ENCODE measurements at places on chromosomes 11 and 22.

- DNase-seq = no peak
Observed at GRCh38 chr11:71934213-71934612, 5.4 kb downstream of the RNF121 start.

GRCh38 chr11:123020968-123021367, 39.3 kb upstream of the BSX start:
- DNase-seq = peak; percentile 53

DNA sequence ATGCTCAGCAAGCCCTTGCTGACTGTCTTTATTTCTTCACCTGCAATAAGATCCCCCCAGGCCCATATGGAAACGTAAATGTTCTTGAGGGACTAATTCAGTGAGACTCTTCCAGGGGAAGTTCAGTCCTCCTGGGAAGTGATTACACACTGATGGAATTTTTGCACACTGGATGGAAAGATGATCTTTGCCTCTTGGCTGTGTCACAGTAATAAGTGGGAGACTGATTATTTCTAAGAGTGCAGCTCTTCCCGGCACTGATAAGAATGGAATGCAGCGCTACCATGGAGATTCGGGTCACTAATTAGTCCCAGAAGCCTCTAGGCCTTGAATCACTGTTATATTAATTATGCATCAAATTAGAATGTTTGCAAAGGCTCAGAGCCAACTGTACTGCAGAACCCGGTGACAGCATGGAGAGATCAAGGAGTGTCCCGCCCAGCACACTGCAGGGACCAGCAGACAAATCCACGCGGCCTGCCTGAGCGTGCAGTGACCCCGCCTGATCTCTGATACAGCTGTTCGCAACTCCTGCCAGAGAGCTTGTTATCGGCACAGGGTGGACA, 178.3 kb downstream of the SNX19 start:
- no peak for DNase-seq

GRCh38 chr11:1276041-1276790, 33.2 kb downstream of the TOLLIP start:
- no peak for DNase-seq

- peak; percentile 79 for DNase-seq
Observed at GRCh38 chr11:2166091-2166851, 5.3 kb upstream of the INS start.

GRCh38 chr22:26669060-26669481, 11.7 kb downstream of the MIAT start:
- no peak for DNase-seq

DNA sequence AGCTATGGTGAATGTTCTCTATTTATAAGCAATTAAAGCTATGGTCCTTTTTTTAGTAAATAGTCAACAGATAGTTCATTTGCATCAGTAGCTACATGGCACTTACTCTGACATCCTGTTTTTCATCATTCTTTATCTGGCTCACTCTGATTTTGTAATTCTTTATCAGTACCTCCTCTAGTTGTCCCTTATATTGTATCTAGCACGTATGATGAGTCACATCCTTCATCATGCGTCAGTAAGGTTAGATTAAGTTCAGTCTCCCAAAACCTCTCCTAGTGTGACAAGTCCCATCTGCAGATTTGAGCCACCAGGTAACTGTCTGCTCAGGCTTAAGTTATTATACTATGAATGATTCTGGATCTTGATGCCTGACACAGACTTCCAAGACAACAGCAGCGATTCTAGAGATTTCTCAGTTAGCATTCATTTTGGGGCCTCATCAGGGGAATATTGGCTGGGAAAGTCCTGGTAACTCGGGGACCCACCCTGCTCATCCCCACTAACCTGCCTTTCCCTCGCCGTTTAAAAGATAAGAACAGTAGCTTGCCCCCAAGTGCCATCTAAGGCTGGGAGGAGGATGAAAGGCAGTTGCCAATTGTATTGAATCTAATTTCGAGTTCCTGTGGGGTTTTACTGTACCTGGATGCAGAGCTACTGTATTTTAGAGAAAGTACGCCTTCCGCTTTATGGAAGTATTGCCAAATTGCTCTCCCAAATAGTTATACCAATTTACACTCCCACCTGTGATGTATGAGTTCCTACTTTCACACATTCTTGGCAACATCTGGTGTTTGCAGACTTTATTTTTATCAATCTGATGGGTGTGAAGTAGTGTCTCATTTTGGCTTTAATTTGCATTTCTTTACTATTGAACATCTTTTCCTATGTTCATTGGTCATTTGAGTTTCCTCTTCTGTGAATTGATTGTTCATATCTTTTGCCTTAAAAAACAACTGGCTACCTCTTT, 55.9 kb downstream of the ZC3H12C start:
- no peak for DNase-seq

GRCh38 chr22:41524809-41525449, 19.3 kb downstream of the POLR3H start:
- peak; percentile 60 for DNase-seq

DNA sequence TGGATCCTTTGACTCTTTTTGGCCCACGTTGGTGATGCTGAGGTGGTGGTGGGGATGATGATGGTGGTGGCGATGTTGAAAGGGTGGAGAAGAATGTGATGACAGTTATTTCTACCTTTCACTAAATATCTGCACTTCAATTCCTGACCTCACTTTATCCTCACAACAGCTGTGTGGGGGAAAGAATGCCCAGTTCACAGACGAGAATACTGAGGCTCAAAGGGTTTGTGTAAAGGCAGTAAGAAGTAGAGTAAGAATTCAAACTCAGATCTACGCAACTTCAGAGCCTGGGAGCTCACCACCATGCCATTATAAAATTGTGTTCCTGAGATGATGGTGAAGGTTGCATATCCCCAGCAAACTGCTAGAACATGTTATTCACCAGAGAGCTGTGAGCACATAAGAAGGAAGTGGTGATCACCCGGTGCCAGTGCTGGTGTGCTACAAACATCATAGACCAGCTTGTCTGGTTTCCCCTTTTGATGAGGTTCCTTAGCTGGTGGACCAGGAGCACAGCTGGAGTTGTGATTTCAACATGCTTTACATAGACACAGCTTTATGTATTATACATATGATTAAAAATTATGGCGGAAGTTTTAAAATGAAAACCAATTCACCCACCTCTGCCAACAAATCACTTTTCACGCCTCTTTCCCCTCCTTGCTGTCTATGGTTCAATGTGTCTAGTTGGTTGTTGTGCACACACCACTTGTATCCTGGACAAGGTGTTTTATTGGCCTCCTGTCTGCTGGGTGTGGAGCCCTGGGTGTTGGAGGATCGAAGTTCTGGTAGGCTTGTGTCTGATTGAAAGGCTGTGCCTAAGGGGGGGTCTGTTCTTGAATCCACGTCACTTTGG, 6.2 kb downstream of the ST14 start:
- no peak for DNase-seq

- DNase-seq = no peak
Observed at GRCh38 chr22:29344137-29344536, 28.6 kb upstream of the RASL10A start.

- DNase-seq = no peak
Observed at GRCh38 chr22:23563111-23563510, 17.0 kb downstream of the IGLL1 start.

- DNase-seq = no peak
Observed at GRCh38 chr11:72930008-72930407, 115.8 kb downstream of the ATG16L2 start.

DNA sequence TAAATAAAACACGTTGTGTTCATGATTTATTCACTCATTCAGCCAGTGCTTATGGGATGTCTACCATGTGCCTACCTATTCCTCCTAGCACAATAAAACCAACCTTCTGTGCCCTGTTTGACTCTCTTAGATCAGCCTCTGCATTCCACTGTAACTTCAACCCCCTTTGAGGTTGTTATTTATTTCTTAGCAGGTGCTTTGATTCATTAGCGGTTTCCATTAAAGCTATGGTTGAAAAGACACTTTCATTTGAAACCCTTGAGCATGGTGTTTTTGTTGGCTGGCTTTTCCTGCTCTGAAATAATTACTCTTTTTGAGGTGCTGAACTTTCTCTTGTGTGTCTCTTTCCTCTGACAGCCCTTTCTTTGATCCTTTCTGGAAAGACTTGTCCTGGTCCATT, 570.6 kb upstream of the LARGE1 start:
- DNase-seq = no peak

DNA sequence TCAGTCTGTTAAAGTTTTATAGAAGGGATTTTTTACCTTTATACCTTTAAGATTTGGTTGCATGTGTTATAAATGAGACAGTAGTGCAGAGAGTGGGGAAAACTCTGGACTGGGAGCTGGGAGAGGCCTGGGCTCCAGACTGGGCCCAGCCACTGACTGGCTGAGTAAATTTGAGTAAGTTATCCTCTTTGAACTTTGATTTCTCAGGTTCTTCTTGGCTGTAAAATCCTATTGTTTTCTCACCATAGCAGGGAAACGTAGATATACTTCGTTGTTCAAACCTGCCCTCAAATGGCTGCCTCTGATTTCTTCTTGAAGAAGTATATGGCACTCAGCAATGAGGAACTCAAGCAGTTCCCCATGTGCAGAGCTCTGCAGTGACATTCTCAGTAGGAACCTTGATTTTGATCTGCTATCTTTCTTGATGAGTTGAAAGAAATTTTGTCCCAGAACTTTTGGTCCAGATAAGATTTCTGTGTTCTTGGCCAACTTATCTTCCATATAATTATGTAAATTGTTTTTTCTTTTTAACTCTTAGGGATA, 8.8 kb downstream of the BMAL1 start:
- no peak for DNase-seq

DNA sequence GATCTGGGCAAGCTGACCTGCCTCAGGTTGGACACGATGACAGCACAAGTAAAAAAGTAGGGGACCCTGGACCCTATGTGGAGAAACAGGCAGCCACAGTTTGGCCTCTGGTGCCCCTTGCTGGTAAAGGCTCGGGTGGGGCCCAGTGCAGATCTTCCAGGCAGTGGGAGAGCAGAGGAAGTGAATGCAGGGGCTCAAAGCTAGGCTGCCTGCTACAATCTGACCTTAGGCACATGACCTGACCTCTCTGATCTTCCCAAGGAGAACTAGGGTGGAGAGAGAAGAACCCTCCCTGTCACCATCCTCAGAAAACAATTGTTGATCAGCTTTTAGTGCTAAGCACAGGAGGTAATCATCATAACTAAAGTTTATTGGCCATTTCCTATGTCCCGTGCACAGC, 76.5 kb downstream of the PDE2A start:
- no peak for DNase-seq

DNA sequence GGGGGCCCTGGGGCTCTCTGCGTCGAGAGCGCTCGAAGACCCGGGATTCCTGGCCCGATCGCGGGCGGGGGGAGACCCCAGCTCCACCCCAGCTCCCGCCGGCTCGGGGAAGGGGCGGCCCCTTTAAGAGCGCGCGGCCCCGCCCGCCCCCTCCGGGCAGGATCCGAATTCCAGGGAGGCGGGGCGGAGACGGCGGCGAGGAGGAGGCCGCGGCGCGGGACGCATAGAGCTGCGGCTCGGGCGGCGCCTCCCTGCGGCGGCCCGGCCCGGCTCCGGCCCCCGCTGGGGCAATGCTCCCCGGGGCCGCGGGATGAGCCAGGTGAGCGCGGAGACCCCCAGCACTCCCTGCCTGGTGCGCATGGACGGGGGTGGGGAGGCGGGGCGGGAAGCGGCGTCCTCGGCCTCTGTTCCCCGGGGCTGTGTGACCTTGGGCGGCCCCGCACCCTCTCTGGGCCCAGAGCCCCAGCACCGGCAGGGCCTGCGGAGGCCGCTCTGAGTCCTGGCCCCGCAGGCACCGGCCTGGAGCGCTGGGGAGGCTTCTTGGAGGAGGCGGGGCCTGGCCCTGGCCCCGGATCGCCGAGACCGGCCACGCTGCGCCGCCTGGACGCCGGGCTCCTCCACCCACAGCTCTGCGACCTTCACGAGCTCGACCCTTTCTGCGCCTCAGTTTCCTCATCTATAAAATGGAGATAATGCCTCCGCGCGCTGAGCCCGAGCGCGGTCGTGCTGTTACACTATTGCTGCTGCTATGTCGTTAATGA, 565 bp downstream of the GAS2L1 start:
- DNase-seq = peak; percentile 59

- DNase-seq = no peak
Observed at GRCh38 chr11:121086866-121087265, 14.2 kb upstream of the TECTA start.

Measured in GM12891 (cell line).